CD14-positive monocyte (primary cell): ENCODE measurements at places on chromosomes 3 and 15.
A peak's percentile ranks its signal among the peaks of the same experiment; 100 is the strongest.

DNA sequence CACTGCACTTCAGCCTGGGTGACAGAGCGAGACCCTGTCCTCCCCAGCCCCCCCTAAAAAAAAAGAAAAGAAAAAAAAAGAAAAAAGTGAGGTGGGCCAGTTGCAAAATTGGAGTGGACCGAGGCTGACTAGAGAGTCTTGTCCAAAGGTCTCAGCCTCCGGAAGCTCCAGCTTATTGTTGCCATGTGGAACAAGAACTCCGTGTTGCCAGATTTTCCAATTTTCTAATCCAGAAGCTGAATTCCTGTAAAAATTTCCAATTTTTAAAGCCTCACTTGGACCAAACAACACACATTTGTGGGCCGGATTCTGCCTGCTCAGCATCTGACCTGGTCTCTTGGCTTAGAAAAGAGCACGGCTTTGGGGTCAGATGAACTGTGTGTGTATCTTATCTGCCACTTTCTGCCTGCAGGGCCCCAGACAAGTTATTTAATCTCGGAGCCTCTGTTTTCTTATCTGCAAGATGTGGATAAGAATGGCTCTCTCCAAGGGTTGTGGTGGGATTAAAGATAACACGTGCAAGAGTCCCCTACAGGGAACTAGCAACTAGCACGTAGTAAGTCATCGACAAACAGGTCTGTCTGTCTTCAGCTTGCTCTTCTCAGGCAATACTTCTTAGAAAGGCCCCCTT is 73.7 kb upstream of the TLE3 start:
- no peak for DNase-seq

DNA sequence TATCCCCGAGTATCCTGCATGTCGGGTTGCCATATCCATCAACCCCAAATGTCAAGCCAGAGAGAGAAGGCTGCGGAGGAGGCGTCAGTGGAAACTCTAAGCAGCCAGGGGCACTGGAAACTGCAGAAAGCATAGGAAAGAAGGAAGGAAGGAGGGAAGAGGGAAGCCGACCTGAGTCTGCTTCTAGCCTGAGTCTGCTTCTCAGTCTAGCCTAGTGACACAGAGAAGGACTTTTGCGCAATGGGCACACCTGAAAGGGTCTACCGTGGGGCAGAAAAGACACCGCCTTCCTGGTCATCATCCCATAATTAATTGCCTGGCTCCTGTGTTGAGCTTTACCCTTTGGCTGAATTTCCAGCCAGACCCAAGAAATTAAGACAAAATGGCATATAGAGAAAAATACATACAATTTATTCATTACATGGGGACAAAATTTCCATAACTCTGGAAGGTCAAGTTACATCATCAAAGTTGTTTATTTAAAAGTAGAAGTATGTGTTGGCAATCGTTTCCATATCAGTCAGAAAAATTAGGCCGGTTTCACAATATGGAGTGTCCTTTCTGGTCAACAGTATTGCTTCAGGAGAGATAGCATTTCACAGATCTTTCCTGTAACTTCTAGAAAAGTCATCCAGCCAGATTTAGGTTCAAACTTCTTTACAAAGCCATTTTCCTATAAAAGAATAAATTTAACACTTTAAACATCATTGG is 10.3 kb downstream of the BCL2A1 start:
- DNase-seq, result peak; percentile 74

DNA sequence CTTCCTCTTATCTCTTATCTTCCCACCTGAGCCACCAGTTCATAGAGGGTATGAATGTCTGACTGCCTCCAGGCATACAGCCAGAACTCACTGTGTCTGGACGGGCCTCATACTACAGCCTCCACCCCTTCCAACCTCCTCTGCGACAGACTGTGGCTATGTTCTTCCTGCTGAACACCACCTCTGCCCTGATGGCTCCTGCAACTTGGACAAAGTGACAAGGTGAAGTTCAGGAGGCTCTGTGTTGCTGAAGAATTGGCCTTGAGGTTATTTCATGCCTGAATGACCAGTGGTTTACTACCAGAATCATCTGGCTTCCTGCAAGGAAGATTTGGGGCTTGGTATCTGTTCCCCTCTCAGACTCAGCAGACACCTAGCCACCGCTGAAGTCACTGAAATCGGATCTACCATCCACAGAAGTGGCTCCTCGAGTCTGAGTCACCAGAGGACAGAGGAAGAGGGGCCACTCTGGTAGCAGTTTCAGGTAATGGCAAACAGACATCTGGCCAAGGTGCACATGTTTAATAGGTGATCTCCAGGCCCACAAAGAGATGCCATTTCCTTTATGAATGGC is 14.2 kb upstream of the ULK3 start:
- no peak for DNase-seq

GRCh38 chr3:192042116-192042515 is 581.2 kb downstream of the PYDC2 start:
- no peak for DNase-seq

DNA sequence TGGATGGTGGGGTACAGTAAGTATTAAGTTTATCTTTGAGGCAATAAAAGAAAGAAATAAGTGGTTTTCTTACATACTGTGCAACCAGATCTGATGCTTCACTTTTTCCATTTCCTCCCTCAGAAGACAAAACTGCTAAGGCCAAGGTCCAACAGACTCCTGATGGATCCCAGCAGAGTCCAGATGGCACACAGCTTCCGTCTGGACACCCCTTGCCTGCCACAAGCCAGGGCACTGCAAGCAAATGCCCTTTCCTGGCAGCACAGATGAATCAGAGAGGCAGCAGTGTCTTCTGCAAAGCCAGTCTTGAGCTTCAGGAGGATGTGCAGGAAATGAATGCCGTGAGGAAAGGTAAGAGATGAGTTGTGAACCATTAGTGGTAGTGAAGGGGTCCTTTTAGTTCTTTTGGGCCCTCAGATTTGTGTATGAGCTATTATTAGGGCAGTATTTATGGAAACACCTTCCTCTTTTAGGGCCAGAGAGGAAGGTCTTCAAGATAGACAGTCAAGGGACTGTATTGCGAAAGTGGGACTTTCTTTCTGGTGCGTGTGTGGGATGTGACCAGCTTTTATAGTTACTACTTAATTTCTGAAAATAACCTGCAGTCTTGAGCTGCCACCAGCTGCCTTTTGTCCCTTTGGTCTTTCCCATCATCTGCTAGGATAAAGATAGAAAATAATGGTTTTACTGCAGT is 4.6 kb downstream of the ALAS1 start:
- DNase-seq, result peak; percentile 93

GRCh38 chr3:11924518-11924917 is 77.8 kb upstream of the TAMM41 start:
- no peak for DNase-seq
